ENCODE measurements at places on chromosomes 16 and 17.
A peak's percentile ranks its signal among the peaks of the same experiment; 100 is the strongest.

DNA sequence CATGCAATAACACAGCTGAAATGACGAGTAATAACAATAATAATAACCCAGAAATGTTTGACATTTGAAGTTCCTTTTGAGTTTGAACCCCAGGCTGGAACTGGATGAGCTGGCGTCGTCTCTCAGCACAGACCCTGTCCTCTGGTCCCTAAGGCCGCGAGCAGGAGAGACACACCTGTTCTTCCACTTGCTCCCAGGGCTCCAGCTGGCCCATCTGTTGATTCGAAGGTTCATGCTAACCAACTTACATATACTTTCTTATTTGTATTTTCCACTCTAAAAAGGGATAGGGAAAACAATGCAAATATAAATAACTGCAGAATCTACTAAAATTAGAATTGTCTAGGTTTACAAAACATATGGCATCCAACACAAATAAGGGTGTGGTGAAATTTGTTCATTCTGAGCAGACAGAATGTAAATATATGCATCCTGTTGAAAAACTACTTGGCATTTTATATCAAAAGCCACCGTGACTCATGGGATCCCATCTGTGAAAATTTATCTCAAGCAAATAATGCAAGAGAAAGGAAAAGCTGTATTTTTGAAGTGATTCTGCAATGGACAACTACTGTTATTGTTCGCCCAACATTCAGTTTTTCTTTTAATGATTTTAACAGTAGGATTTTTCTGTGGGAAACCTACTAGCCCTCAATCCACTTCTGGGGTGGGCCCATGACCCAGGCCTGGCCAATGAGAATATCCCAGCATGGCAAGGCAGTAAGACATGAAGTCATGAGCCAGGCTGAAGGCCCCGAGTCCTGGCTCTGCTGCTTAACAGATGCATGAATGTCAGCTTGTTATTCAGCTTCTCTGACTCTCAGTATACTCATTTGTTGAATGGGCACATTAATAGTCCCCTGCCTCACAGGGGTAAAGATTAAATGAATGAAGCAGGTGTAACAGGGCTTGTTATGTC is 13.2 kb upstream of the RGS9 start:
- DNase-seq: no peak

- no peak for DNase-seq
Measured at GRCh38 chr17:73042809-73043685, 49.4 kb downstream of the SLC39A11 start.

DNA sequence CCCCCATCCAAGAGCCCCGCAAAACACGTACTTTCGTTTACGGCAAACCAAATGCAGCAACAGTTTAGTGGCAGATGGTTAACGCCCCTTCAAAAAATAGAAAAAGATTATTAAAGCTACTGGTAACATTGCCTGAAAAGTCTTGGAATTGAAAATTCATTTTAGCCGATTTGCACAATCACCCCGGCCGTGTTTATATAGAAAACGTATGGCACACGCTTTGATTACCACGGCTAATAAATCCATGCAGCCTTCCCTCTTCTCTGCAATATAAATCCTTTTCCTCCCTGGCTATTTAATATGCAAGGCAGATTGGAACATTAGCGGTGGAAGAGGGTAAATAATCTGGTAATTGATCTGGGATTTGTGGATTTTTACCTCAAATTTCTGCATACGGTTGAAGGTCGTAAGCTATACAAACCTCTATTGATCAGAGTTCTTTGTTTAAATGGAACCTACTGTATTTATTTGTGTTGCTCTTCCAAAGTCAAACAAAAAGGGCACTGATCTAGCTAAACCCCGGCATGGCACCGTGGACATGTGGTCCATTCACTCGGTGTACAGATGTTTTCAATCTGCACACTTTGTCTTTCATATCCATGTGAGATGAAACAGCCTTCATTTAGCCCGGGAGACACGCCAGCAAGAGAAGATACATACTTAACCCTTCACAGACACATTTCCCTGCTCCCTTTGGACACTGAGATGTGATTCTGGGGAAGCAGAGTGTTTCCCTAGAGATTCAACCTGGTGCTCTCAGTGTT is 238.1 kb upstream of the MAF start:
- DNase-seq: no peak

DNA sequence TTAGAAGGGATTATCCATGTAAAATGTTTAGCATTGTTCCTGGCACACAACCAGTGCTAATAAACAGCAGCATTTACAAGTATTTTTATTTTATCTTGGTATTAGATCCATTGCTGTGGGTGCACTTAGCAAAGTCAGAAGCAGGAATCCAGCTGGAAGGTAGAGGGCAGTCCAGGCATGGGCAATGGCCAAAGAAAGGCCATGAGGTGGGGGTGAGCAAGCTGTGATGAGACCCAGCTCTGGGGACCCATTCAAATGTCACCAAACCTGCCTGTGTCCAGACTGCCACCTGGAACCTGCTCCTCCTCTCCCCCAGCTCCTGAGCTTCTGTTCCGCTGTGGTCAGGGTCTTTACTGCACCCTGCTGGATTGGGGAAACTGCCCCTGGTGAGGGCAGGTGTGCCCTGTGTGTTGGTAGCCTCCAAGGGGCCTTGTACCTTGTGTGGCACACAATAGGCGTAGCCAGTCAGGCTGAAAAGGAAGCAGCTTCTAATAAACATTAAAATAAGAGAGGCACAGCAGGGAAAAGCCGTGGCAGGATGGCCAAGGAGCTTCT is 118.0 kb upstream of the CRHR1 start:
- DNase-seq: no peak

- no peak for DNase-seq
Measured at GRCh38 chr17:19513897-19514488, 19.7 kb upstream of the SLC47A1 start.

DNA sequence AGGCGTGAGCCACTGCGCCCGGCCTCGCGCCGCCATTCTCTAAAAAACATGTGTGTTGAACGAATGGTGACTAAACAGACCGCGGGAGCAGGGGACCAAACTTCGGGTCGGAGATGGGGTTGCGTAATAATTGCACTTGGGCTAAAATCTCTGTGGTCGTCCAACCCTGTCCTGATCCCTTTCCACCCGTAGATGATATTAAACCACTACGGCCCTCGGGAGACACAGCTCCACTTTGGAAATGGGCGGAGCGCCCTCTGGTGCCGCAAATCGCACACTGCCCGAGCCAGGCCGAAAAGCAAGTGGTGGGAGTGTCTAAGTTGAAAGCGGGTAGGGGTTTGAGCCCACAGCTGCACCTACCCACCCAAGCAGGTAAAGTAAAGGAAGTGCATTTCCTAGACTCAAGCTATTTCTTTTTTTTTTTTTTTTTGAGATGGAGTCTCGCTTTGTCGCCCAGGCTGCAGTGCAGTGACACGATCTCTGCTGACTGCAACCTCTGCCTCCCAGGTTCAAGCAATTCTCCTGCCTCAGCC is 17.0 kb downstream of the CAVIN1 start:
- DNase-seq: peak; percentile 89

DNA sequence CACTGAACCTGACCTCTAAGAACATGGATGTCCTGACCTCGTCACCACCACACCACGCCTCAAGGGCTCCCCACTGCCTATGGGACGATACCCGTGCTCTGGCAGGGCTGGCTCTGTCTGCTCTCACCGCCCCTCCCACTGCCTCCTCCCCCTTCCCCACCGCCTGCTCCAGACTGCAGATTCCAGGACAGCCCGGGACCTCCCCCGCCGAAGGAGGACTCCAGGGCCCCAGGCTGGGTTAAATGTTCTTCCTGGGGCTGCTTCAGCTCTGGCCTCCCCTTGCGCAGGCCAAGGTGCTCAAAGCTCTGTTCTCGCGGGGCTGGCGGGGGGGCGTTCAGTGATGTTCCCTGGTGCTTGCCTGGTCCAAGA is 3.1 kb downstream of the NPW start:
- DNase-seq: no peak

- DNase-seq: no peak
Measured at GRCh38 chr17:40192961-40193360, 15.7 kb downstream of the RAPGEFL1 start.

DNA sequence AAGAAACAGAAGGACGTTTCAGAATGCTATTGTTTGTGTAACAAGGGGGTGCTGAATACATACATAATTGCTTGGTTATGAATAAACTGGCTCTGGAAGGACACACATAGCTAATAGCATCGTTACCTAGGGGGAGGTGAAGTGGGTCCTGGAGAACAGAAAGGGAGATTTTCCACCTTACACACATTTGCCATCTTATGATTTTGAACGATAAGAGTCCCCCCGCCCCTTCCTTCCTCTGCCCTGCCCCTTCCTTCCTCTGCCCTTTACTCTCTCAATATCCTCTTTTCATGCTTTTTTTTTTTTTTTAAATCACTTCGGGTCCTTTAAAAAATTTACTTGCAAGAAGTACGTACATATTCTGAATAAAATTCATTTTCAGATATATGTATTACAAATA is 902 bp upstream of the DHRS7B start:
- DNase-seq: no peak

- DNase-seq: no peak
Measured at GRCh38 chr17:12250973-12251372, 230.3 kb downstream of the MAP2K4 start.

Data from GM19239 (cell line).